Epithelial cell of prostate (primary cell): ENCODE measurements at places on chromosomes 5 and 9.
A peak's percentile ranks its signal among the peaks of the same experiment; 100 is the strongest.

DNA sequence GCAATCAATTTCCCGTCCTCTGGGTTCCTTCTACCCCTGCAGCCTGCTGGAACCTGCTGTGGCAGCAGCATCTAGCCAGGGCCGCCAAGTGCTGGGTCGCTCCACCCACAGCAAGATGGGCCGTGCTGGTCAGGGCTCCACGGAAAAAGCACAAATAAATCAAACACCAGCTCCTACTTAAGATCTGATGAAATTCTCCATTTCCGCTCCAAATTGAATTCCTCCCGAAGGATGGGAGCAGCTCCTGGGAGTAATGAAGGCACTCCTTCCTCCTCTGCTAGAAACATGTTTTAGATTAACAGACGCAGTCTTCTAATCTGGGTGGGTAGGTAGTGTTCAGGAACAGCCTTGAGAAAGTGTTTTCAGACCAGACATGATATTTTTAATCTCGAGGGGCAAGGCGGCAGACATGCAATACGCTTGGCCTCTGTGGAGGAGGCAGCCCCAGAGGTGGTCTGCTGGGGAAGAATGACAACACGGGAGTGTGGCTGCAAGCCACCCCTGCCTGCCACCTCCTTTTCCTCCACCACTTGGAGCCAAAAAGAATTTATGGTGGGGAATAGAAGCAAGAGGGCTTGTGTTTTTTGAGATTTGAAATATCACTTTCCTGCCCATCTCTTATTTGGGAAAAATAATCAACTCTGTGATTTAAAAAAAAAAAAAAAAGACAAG, 194.1 kb downstream of the AOPEP start:
- no peak for DNase-seq

DNA sequence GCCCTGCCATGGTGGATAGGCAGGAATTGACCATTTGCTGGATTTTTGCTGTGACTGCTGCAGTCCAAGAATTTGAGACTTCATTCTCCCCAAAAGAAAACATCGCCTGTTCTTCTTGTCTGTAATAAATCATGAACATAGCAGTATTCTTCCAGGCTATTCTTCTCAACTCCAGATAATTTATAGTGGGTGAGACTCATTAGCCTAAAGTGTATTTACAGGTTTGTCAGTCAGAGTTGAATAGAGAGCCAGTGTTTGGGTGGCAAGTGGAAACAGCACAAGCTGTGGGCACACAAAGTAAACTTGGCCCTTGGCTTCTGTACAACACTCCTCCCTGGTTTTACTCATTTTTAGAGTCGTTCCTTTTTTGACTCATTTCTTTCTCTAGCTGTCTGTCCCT, 128.2 kb upstream of the VCAN start:
- DNase-seq, result no peak

DNA sequence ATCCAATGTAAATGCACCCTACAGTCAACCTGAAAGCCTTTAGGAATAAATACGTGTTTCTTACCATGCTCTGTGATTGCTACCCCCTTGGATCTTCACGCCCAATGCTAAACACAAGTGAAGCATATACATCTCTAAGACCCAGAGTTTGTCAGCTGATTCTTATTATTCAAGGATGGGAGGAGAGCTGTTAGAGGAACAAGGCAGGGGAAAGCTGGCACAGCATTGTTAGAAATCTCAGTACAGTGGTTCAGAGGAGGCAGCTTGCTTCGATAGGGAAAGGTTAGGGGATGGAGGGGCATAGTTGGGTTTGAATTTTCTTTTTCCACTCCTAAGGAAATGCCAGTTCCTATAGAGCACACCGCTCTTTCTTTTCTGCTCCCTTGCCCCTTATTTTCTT, 16.7 kb upstream of the TAF11L2 start:
- no peak for DNase-seq

DNA sequence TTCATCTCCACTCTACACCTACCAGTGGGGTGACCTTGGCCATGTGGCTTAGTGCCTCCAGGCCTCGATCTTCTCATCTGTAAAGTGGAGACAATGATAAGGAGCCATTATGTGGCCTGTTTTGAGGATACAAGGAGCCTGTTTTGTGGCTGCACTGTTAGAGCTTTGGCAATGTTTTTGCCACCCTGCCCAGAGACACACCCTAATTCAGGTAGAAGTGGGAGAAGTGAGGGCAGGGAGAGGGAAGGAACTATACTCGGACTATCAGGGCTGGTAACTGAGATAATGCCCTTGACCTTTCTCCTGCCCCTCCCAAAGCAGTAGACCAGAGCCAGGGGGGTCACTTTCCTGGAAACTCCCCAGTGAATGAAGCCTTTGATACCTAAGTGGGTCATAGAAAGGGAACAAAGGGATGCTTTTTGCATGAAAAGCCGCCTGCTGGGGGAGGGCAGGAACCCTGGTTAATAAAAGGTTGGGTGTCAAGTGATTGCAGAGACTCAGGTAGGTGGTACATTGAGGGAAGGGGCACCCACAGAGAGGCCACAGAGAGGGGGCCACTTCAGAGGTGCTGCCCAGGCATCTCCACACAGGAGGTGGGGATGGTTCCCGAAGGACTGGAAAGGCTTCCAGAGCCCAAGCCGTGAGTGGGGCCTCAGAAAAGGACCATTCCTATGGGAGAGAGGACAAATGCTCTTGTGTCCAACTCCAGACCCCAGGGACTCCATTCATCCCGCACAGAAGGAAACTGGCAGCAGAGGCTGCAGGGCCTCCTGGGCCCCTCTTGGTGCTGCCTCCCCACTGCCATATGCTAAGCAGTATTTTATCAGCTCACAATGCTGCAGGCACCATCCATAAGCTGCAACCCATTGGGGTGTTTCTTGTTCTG, 42.3 kb upstream of the VDAC1 start:
- no peak for DNase-seq

DNA sequence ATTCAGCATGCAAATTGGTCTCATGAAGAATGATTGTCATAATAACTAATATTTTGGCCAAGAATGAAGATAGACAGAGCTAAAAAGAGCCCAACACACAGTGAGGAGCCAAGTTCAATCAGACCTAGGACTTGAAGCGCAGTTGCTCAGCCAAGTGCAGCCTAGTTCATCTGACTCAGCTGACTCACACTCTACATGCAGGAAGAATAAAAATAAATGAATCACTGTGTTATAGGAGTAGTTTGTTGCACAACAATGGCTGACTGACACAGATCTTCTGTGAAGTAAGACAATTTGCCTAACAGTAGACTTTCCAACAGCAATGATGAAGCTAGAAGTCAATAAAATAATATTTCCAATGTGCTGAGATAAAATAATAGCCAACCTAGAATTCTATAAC, 261.5 kb downstream of the CEMIP2 start:
- peak; percentile 81 for DNase-seq

DNA sequence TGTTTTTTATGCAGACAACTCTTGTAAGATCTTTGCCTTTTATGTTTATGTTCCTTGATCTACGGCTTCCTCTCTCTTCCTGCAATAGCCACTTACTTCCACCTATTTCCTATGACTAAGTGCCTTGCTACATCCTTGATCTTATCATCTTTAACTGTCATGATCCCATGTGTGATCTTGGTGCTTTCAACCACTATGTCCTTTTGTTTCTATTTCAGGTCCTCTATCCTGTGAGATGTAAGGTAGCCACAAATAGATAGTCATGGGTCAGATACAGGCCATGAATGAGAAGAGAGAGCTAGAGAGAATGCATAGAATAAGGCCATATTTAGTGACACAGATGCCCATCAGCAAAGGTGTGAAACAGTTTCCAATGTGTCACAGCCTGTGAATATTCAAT, 243.6 kb upstream of the HAPLN1 start:
- DNase-seq, result no peak

- DNase-seq, result no peak
Observed at GRCh38 chr9:131677444-131678180, 62.3 kb downstream of the RAPGEF1 start.

DNA sequence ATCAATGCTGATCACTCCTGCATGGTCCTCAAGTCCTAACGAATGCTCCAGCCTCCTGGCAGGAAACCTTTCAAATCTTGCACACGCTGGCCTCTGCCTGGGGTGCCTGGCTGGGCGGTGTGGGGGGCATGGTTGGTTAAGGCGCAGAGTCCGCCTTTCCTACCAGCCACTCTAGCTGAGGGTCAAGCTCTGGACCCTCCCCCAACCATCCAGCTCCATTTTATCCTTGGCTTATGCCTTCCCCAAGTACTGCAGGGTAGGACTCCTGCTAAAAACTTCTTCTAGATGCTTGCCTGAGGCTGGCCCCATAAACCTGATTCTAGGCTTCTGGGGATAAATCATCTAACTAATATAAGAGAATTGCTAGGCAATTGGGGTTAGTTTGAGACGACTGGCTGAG, 808 bp upstream of the MVB12B start:
- DNase-seq, result no peak

GRCh38 chr5:1175801-1176472, 25.5 kb upstream of the SLC6A19 start:
- DNase-seq, result no peak

GRCh38 chr9:22214497-22215031, 205.5 kb upstream of the CDKN2B start:
- DNase-seq, result no peak

- DNase-seq, result no peak
Observed at GRCh38 chr9:76221423-76221822, 172.8 kb downstream of the RFK start.

DNA sequence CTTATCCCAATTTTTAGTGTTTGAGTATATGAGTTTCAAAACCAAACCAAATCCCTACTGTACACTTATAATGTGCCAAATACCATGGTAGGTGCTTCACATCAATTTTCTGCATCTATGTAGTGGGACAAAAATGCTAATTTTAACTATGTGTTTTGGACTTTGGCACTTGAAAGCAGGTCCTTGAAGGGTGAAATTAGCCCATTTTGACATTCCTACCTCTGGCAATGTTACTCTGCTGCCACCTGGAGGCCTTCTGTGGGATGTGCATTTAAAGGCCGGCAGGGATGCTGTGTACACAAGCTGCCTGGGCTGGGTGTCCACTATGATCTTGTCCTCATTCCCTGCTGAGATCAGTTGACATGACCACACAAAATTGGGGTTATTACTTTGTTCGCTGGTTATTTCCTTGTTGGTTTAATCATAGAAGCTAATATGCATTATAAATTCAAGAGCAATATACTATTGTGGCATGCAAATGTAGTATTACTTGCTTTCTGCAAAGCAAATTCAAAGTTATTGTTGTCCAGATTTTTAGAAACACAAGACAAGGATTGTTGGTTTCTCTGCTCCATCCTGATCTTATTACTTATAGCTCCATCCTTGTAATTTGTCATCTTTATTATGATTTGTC, 166.8 kb downstream of the ARHGEF28 start:
- no peak for DNase-seq

- no peak for DNase-seq
Observed at GRCh38 chr5:69188811-69189161, 597 bp upstream of the CENPH start.

- DNase-seq, result no peak
Observed at GRCh38 chr5:8840237-8840636, 705.6 kb downstream of the SEMA5A start.

DNA sequence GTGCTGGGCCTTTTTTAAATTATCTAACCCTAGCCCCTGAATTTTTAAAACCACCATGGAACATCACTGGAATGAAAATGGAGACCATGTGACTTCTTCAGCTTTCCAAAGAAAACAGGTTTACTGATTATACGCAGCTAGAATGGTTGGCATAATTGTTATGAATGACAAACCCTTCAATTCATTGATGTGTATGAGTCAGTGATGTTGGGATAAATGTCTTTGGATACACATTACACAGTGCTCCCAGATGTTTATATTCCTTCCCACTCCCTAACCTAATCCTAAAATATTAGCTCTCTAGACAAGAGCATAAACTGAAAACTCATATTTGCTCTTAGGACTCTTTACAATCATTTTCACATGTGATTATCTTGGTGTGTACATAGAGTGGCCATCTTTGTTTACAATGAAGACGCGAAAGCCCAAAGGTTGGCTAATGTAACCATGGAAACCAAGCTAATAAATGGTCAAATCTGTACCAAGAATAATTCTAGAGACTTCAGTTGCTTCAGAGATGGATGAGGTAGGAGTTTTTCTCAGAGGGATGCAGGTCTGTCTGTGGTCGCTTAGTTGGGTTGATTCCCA, 131.2 kb upstream of the HMHB1 start:
- no peak for DNase-seq

GRCh38 chr9:14661421-14662059, 31.7 kb downstream of the ZDHHC21 start:
- DNase-seq, result no peak

DNA sequence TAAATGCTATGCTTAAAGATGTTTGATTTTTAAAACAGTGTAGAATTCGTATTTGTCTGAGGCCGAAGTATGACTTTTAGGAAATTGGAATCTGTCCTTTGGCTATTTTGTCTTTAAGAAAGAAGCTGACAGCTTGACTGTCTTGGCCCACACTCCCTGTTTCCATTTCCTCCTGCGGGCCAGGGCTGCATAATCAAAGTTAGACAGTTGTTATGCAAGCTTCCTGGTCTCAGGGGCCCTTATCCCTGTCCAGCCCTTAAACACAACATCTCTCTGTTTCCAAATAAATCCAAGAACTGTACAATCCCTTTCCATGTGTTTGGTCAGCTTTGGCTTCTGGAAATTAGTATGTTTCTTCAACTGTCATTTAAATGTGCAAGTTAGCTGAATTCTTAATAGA, 54.6 kb upstream of the ECM2 start:
- no peak for DNase-seq

GRCh38 chr5:179385914-179386313, 40.7 kb upstream of the ADAMTS2 start:
- no peak for DNase-seq

- no peak for DNase-seq
Observed at GRCh38 chr5:127280491-127281220, 9.9 kb upstream of the MEGF10 start.

DNA sequence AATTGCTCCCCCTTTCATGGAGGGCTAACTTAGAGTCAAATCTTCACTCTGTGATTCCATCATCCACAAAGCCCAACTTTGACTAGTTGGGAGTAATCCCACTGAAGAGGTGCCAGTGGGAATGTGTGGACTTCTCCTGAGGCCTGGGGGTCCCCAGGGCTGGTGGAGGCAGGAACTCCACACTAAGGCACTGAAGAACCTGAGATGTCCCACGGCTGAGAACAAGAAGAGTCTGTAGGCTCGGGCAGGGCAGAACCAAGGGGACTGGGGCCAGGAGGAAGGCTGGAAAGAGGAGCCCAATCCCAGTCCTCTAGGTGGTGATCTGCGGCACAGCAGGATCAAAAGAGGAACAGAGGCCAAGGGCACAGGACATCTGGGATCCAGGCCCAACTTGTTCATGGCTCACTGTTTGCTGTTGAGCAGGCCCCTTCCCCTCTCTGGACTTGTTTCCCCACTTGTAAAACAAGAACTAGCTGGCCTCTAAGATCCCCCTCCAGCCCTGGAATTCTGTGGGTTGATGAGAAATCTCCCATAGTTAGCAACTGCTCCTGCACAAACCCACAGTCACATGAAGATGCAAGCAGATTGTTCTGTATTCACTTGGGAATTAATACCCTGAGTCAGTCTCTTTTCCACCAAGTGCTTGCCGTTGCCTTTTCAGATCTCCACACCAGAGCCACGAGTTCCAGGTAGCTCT, 32.7 kb upstream of the ALDH1B1 start:
- no peak for DNase-seq

DNA sequence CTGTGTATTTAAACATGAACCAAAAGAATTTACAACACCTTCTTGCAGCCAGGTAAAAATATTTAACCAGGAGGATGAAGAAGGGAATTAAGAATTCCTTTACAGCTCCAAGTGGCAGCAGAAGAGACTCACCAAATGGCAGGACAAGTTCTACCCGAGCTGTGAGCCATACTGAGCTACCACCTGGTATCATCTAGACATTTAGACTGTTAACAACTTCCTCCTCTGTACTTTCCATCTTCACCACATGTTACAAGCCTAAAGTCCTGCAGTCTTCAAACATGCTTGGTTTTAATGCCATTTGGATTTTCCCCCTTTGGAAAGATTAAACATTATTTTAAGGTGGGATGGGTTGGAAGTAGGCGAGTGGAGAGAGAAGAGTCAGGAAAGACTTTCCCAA, 190.2 kb downstream of the TRPM6 start:
- DNase-seq, result no peak
